PC-3 (cell line): ENCODE measurements at places on chromosomes 5 and 9.
A peak's percentile ranks its signal among the peaks of the same experiment; 100 is the strongest.

DNA sequence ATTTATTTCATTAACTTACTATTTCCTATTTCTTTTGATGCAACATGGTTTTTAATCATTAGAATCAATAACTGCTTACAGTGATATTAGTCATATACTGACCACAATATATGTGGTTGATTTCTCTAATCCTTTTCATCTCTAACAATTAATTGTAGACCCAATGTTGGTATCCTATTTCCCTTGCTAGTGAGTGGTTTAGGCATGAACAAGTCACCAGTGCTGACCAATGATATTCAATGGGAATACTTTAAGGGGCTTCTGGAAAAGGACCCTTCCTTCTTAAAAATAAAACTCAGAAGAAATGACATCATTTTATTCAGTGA, 672.4 kb upstream of the GRAMD2B start:
- no peaks in the 10 kb centered on the region for H3K36me3 ChIP-seq
- H3K4me1 ChIP-seq: peaks cover 14% of the 10 kb centered on the region
- H3K4me3 ChIP-seq: no peak overlapping the region
- no peak overlapping the region for H3K27ac ChIP-seq

DNA sequence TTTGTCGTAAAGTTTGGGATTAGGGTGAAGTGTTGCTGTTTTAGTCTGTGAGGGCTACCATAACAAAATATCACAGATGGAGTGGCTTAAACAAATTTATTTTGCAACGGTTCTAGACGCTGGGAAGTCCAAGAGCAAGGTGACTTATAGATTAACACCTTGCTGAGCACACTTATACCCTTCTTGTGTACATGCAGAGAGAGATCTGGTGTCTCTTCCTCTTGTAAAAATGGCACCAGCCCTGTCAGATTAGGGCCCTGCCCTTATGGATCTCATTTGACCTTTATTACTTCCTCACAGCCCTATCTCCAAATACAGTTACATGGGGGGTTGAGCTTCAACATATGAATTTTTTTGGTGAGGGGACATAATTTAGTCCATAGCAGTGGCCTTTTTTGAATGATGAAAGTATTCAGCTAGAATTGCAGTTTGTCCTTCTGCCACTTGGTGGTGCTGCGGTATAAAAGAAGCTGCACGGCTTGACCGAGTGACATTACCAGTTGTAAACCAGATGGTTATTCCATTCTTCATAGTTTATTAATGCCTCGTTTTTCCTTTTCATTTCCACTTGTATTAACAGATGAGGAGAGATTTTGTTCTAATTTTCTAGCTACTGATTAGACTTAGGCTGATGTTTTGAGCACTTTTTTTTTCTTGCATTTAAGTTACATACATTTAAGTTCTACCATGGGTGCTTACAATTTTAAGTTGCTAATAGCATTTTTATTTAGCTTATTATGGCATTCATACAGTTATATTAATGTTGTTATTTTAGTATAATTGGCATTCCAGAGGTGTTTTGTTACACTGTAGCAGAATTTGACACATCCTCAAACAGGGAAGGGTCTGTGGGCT, 19.4 kb downstream of the DCP2 start:
- DNase-seq: peak; percentile 90
- no peak overlapping the region for H3K4me3 ChIP-seq
- no peaks in the 10 kb centered on the region for H3K27me3 ChIP-seq
- H3K4me1 ChIP-seq: peaks cover 11% of the 10 kb centered on the region
- H3K27ac ChIP-seq: no peak overlapping the region

- H3K4me1 ChIP-seq: no peaks in the 10 kb centered on the region
- no peak overlapping the region for H3K4me3 ChIP-seq
- H3K27ac ChIP-seq: no peak overlapping the region
Measured at GRCh38 chr9:108645520-108645919, 210.3 kb downstream of the ACTL7B start.

DNA sequence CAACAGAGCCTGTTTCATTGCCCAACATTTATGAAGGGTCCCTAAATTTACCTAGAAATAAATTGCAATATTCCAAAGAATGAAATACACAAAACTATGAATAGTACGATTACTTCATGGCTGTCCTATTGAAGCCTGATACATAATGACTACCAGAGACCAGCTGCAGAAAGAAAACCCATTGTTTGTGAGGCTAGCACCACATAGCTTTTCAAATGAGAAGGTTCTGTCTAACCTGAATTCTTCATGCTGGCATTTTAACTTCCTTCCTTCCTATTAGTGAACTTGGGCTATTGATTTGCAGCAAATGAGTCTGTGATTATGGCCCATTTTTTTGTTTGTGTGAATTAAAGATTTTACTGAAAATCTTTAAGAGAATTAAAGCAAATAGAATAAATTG, 47.3 kb downstream of the MEGF10 start:
- no peak for DNase-seq
- H3K36me3 ChIP-seq: no peaks in the 10 kb centered on the region
- H3K4me1 ChIP-seq: no peaks in the 10 kb centered on the region
- H3K27ac ChIP-seq: no peak overlapping the region

- H3K27ac ChIP-seq: no peak overlapping the region
- no peak overlapping the region for H3K4me3 ChIP-seq
- DNase-seq: peak; percentile 35
- H3K36me3 ChIP-seq: no peaks in the 10 kb centered on the region
- H3K4me1 ChIP-seq: no peaks in the 10 kb centered on the region
Measured at GRCh38 chr5:73783828-73784227, 157.8 kb downstream of the ARHGEF28 start.

DNA sequence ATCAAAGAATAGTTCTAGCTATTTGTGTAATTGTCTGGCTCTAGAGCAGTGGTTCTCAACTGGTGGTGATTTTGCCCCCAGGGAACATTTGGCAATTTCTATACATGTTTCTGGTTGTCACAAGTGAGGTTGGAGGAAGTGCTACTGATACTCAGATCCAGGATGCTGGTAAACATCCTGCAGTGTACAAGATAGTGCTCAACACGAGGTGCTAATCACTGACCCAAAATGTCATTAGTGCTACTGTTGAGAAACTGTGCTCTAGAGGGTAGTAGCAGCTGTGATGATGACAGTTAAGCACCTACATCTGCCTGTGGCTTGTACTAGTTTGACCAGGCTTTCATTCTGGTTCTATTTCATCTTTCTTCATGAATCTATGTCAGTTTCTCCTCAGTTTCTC, 22.1 kb downstream of the LRRC19 start:
- no peaks in the 10 kb centered on the region for H3K27me3 ChIP-seq
- no peak overlapping the region for H3K27ac ChIP-seq
- H3K36me3 ChIP-seq: no peaks in the 10 kb centered on the region
- DNase-seq: no peak

DNA sequence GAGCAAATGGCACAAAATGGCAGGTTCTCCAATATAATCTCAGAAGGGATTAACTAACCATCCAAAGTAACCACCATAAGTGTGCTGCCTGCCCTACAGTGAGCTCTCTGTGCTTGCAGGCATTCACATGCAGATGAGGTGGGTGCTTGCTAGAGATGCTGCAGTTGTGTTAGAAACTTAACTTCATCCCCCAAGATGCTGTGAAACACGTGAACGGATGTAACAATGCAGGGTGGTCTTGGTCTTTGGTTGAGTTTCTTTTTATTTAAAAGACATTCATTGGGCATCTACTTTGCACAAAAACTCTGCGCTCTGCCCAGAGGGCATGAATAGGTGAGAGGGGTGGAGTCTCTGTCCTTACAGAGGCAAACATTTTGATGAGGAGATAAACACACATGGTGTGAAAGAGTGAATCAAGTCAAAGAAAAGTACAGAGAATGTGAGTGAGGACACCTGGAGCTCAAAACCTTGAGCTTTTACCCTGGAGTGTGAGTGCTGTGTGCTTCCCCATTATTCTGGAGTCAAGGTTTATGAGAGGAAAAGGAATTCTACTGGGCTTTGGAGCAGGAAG, 143.9 kb upstream of the DAP start:
- DNase-seq: no peak
- no peaks in the 10 kb centered on the region for H3K36me3 ChIP-seq
- no peak overlapping the region for H3K4me3 ChIP-seq
- H3K27me3 ChIP-seq: no peaks in the 10 kb centered on the region
- H3K4me1 ChIP-seq: peaks cover 14% of the 10 kb centered on the region

GRCh38 chr9:126829035-126829434, 24.2 kb downstream of the ZBTB43 start:
- no peak overlapping the region for H3K4me3 ChIP-seq
- no peak for DNase-seq
- H3K4me1 ChIP-seq: no peaks in the 10 kb centered on the region
- H3K36me3 ChIP-seq: peaks cover 14% of the 10 kb centered on the region; the same call in 1 of the 2 replicates
- no peaks in the 10 kb centered on the region for H3K27me3 ChIP-seq
- no peak overlapping the region for H3K27ac ChIP-seq
